Breast epithelium (tissue), 4 donors: ENCODE measurements at places on chromosomes 4 and X. TPM values are rescaled to one million over a fixed set of nuclear protein-coding genes. Genes with fewer than 3 reads are reported as not detected.
A peak's percentile ranks its signal among the peaks of the same experiment; 100 is the strongest.

DNA sequence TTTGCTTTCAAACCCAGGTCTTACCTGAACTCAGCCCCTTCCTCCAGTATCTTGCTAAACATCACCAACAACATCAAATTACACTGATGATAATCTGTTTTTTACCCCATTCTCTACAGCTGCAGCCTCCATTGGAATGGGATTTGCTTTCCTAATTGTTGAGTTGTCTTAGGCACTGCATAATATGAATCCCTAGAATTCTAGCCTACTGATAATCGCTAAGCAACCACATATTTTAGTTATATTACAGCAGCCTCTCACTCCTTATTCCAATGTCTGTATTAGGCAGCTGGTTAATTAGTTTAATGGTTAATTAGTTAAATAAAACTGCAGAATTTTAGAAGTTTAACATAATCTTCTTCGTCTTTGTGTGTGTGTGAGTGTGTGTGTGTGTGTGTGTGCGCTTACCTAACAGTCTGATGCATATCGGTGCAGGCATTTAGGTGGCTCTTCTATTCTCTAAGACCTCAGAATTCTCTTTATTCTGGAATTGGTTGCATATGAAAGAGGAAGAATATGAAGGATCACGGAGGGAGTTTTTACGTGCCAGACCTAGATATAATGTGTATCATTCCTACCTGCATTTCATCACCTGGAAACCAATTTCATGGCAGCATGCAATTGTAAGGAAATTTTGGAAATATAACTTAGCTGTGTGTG is 5.3 kb upstream of the COMMD8 start:
- no peaks in the 10 kb centered on the region for H3K27me3 ChIP-seq
- H3K4me1 ChIP-seq: no peaks in the 10 kb centered on the region
- no peak for DNase-seq
- no peak overlapping the region for H3K27ac ChIP-seq
- H3K36me3 ChIP-seq: no peaks in the 10 kb centered on the region

GRCh38 chrX:150268839-150269355 is 94.2 kb upstream of the MAMLD1 start:
- no peak overlapping the region for H3K27ac ChIP-seq
- H3K4me1 ChIP-seq: no peaks in the 10 kb centered on the region
- H3K4me3 ChIP-seq: no peak overlapping the region
- H3K27me3 ChIP-seq: no peaks in the 10 kb centered on the region

Gene MAMLD1
- total RNA-seq: 2.8 TPM

Gene MAGEB16
- not detected for total RNA-seq

DNA sequence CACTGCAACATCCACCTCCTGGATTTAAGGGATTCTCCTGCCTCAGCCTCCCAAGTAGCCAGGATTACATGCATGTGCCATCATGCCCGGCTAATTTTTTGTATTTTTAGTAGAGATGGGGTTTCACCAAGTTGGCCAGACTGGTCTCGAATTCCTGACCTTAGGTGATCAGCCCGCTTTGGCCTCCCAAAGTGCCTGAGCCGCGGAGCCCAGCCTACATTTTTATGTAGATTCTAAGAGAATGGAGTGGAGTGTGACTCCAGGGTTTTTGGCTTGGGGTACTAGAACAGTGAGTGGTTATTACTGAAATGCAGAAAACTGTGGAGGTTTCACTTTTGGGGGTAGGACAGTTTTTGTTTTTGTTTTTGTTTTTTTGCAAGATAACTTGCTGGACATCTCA is 806.0 kb downstream of the ADGRL3 start:
- no peak overlapping the region for H3K27ac ChIP-seq
- H3K36me3 ChIP-seq: no peaks in the 10 kb centered on the region
- H3K4me1 ChIP-seq: no peaks in the 10 kb centered on the region
- DNase-seq: no peak

Gene SHISA3
- total RNA-seq: 0.73 TPM

DNA sequence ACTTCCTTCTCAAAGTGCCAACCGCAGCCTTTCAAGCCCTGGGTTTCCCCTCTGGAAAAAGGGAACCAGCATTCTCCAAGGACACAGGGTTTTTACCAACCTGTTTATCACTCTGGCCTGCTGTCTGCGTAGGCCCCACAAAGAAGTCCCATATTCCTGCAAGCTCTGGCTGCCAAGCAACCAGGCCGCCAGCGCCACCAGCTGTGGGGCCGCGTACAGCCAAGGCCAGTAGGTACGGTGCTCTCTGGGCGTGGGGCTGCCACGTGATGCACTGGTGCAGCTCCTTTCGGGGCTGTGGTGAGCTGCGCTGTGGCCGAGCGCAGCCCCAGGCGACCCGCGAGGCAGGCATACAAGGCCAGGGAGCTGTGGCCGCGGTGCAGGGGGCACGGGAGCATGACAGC is 22.1 kb downstream of the LUZP4 start:
- no peaks in the 10 kb centered on the region for H3K36me3 ChIP-seq
- H3K4me3 ChIP-seq: no peak overlapping the region
- H3K4me1 ChIP-seq: no peaks in the 10 kb centered on the region
- no peak for DNase-seq

DNA sequence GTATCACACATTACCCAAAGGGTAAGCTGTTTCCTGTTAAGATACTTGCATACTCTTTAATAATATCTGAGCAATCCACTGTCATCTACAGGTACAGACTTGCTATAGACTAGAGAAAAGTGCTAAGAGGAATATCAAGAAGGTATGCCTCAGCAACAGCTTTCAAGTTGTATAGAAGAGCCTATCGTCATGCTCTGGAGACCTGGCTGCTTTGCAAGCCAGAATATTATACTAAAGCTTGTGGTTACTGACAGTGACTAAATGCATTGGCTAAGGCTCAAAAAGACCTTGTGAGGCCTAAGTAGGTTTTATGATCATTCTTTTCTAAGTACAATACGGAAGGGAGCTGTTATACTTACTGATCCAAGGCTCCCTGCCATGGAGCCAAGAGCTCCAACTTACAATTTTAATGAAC is 11.3 kb downstream of the LAMP2 start:
- H3K4me3 ChIP-seq: no peak overlapping the region
- H3K36me3 ChIP-seq: no peaks in the 10 kb centered on the region
- H3K27ac ChIP-seq: peak overlapping the region; percentile 65
- no peaks in the 10 kb centered on the region for H3K27me3 ChIP-seq
- no peaks in the 10 kb centered on the region for H3K4me1 ChIP-seq
- no peak for DNase-seq

GRCh38 chr4:151584101-151584500 is 175.1 kb downstream of the FHIP1A start:
- H3K4me1 ChIP-seq: no peaks in the 10 kb centered on the region
- no peaks in the 10 kb centered on the region for H3K27me3 ChIP-seq
- H3K27ac ChIP-seq: no peak overlapping the region
- H3K4me3 ChIP-seq: no peak overlapping the region
- H3K36me3 ChIP-seq: no peaks in the 10 kb centered on the region

- no peak overlapping the region for H3K4me3 ChIP-seq
- H3K27me3 ChIP-seq: no peaks in the 10 kb centered on the region
- no peaks in the 10 kb centered on the region for H3K36me3 ChIP-seq
- no peaks in the 10 kb centered on the region for H3K4me1 ChIP-seq
- no peak for DNase-seq
- no peak overlapping the region for H3K27ac ChIP-seq
Observed at GRCh38 chrX:97897998-97898397, 1014.3 kb downstream of the RPA4 start.

Gene ZNF630
- total RNA-seq: 2.2 TPM

GRCh38 chr4:79466621-79467020 is 58.6 kb upstream of the GK2 start:
- no peak overlapping the region for H3K4me3 ChIP-seq
- no peak for DNase-seq
- no peak overlapping the region for H3K27ac ChIP-seq
- H3K27me3 ChIP-seq: no peaks in the 10 kb centered on the region

DNA sequence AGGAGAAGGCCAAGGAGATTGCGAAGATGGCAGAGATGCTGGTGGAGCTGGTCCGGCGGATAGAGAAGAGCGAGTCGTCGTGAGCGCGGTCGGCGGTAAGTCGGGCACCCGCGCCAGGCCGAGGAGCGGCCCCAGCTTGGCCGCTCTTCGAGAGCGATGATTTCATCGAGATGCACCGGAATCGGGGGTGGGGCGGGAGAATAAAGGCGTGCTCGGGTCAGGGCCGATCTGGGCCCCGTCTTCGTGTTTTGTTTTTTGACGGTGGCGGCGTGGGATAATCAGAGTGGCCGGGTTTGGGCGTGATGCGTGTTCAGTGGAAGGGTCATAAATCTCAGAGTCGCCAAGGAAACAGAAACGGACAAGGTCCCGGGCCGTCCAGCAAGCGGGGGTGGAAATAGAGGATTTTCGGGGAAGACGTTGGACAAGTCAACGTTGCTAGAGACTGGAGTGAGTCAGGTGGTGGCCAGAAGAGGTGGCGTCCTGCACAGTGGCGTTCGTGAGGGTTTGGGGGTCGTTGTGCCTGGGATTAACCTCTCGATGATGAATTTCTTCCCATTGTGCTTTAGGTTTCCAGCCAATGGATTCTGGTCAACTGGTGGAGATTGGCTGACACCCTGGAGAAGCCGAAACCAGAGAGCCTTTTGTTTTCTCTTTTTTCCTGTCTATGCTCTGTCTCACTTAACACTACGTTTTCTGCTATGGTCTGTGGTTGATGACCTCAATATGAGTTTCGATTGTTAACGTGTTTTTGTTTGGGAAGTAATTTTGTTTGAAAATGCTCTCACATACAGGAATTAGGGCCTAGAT is 882 bp downstream of the MRFAP1 start:
- peak; percentile 54 for DNase-seq
- H3K27me3 ChIP-seq: no peaks in the 10 kb centered on the region
- H3K36me3 ChIP-seq: no peaks in the 10 kb centered on the region
- H3K4me1 ChIP-seq: peaks cover 9% of the 10 kb centered on the region
- H3K27ac ChIP-seq: peak overlapping the region; percentile 97

GRCh38 chr4:9898596-9899305 is 117.3 kb downstream of the DRD5 start:
- no peak overlapping the region for H3K4me3 ChIP-seq
- H3K27me3 ChIP-seq: no peaks in the 10 kb centered on the region
- no peaks in the 10 kb centered on the region for H3K36me3 ChIP-seq

Gene ADH1C
- total RNA-seq: 50.1 TPM
